ENCODE measurements at places on chromosomes 4 and X. TPM values are rescaled to one million over a fixed set of nuclear protein-coding genes. Genes with fewer than 3 reads are reported as not detected.

MAGEE1 gene
- total RNA-seq: 2.2 TPM

TLR6 gene
- total RNA-seq: 4.8 TPM

SLC6A14 gene
- total RNA-seq: 0.05 TPM

F8A2 gene
- not detected for total RNA-seq

CFI gene
- 0.84 TPM for total RNA-seq

POF1B gene
- total RNA-seq: 0.15 TPM

ADH1A gene
- not detected for total RNA-seq

MAGEA3 gene
- total RNA-seq: 92.7 TPM

GLUD2 gene
- 0.22 TPM for total RNA-seq

GAGE12J gene
- not detected for total RNA-seq

NAA11 gene
- not detected for total RNA-seq

LAP3 gene
- 59.9 TPM for total RNA-seq

RBM46 gene
- total RNA-seq: 0.39 TPM

PIR gene
- total RNA-seq: 27.5 TPM

GPRASP2 gene
- 2.1 TPM for total RNA-seq

DNA sequence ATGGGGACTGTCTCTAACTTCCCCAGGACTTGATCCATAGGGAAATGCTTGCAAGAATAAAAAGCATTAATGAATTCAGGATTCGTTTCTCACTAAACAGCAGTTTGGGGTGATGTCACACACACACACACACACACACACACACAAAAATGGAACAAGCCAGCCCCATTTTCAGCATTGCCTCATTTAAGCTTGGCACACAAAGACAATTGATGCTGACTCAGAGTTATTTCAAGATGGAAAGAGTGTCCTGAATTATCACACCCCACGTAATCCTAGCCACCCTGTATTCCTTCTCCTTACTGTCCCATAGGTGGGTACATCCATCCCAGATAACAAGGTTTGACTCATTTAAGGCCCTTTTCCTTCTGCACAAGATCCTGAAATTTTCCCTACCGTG, 345.1 kb upstream of the HS3ST1 start:
- DNase-seq: no peak

DNA sequence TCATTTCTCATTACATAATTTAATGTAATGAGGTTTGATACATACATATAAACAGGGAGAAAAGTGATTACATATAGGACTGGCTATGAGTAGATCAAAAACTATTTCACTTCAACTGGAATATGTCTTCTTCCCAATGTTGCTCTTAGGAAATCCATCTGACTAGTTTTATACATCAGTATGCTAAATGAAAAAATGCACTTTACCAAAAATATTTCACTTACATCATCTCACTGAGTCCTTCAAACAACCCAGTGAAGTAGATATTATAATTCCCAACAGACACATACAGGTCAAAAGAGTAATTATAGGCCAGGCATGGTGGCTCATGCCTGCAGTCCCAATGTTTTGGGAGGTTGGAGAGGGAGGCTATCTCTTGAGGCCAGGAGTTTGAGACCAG, 215.9 kb downstream of the MID1 start:
- no peak for DNase-seq

DNA sequence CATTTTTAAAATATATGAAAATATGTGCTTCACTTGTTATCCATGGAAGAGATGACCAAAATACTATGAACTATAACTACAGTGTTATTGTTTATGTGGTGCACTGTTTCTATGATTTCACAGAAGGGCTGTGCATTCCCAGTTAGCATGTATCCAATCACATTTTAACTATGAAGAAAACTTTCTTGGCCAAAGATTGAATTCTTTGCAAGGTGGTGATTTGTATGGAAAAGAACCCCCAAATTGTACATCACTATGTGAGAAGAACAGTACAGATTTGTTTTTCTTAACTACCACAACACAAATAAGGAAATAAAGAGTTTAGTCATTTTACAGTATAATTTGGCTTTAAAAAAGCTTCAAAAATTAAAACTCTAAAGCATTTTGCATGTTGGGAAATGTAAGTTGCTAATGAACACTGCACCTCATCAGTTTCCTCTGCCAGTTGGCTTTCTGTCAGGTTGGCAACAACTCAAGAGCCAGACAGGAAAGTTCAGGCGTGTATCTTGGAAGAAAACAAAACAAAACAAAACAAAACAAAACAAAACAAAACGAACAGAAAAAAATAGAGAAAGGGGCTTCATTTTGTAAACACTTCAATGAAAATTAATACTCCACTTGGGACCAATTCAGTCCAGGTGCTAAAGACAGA, 237.0 kb downstream of the SCFD2 start:
- no peak for DNase-seq

- DNase-seq: no peak
These were observed 194.7 kb upstream of the VCX3A start for GRCh38 chrX:6729626-6730025.

GRCh38 chr4:4327652-4328121, 37.6 kb downstream of the ZBTB49 start:
- no peak for DNase-seq

GRCh38 chr4:80335554-80336358, at the start of gene CFAP299:
Gene CFAP299, plus strand, starts transcription at chr4:80335730.
- DNase-seq: peak; percentile 70

GRCh38 chrX:138765051-138765450, 53.5 kb upstream of the FGF13 start:
- DNase-seq: no peak

DNA sequence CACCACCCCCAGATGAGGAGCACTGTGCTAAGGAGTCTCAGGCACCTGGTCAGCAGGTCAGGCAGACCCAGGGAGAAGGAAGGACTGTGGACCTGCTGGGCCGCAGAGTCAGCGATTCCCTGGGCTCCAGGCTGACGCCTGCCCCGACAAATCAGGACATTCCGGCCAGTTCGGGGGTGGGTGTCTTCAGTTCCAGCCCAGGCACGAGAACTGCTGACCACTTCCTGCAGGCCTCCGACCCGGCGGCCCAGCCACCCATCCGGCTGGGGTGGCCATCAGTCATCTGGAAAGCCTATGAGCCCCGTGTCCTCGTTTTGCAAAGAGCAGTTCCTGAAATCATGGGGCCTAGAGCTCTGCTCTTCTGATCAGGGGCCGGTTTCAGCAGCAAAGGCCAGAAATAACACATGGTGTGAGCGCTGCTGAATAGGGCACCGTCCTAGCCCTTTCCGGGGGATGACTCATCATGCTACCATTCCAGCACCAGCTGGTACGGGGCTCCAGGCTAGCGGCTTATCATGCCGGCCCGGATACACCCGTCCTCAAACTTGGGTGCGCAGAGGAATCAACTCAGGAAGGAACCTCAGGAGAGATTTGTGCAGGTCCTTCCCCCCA, 7.8 kb upstream of the SH3TC1 start:
- DNase-seq: peak; percentile 69

DNA sequence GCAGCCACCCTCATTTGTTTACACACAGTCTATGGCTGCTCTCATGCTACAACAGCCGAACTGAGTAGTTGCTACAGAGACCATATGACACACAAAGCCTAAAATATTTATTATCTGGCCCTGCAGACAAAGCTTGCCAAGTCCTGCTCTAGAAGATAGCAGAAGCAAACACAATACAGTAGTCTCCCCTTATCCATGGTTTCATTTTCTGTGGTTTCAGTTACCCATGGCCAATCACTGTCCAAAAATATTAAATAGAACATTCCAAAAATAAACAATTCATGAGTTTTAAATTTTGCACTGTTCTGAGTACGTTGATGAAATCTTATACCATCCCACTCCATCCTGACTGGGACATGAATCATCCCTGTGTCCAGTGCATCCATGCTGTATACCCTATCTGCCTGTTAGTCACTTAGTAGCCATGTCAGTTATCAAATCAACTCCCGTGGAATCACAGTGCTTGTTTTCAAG, 40.2 kb upstream of the ZNF81 start:
- DNase-seq: no peak

DNA sequence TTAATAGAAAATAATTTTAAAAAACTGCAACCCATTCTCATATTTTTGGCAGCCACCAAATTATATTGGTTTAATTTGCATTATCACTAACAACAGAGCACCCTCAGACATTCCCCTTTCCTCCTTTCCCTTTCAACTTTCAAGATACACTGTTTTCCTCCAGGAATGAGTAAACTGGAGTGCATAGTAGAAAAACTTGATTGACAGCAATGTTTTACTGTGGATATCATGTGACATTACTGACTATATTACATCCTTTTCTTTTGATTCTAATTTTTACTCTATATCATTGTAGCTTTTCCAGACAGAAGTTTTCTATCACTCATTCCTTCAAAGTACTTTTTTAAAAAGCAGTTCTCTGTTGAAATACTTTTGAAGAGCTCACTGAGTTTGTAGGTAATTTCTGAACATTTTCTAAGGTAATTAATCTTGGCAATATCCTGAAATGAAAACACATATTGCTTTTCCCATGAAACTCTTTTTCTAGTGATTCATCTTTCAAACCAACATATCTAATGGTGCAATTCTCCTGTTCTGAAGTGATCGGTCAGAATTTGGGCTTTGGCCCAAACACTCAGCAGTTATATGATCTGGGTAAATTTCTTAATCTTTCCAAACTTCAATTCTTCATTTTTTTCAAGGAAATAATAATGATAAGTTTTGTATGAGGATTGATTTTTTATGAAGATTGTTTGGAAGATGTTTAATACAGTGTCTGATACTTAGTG, 920.4 kb upstream of the EPHA5 start:
- no peak for DNase-seq

DNA sequence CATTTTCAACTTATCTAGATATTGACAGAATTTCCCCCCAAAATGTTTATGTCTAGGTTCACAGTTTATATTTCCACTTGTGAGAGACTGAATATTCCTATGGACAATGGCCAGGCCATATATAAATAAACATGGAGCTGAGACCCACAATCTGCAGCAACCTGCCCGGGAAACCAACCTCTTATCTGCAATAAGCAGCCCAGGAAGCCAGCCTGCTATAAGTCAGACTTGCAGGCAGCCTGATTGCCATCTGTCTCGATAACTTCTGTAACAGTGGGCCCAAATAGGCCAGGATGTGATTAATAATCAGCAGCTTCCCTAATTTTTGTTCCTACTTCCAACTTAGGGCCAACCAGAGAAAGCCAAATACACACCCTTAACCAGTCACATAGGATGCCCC, 5.2 kb upstream of the NAP1L5 start:
- no peak for DNase-seq

DNA sequence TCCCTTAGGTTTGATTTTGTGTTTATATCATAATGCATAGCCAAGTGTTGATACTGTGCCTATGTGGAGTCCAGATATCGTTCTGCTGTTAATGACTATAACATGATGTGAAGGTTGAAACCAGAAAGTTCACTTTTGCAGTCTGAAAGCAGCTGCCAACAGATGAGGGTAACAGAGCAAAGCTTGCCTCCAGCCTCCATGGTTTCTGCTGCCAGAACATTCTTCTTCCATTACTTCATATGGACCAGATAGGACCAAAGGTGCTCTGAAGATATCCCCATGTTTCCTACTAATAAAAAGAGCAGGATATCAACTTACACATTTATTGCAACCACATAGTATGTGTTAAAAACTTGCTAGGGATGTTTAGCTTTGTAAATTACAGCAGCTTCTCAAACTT, 394.1 kb downstream of the SPRY1 start:
- DNase-seq: no peak

DNA sequence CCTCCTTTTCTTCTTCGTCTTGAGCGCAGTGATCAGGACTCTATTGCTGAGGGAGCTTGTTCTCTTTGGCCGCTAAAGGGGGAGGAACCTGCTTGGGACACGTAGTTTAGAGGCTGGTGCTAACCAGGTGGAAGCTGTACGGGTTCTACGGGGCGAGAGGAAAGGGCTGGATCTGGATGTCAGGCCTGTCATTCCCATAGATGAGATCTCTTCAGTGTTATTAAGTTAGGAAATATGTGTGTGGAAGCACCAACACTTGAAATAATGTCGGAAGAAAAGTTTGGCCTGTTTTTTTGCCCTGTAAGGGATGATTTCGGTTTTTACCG, 643 bp downstream of the SRP72 start:
- peak; percentile 31 for DNase-seq

- no peak for DNase-seq
These were observed 7.6 kb upstream of the AMELX start for GRCh38 chrX:11285651-11286050.

- DNase-seq: no peak
These were observed 254.4 kb downstream of the NPFFR2 start for GRCh38 chr4:72286185-72286584.

- no peak for DNase-seq
These were observed 284.9 kb downstream of the TEX13A start for GRCh38 chrX:104935581-104935980.

GRCh38 chr4:121877041-121877773, 6.9 kb upstream of the BBS7 start:
- DNase-seq: no peak

- DNase-seq: no peak
These were observed 102.6 kb upstream of the TENT5D start for GRCh38 chrX:80317646-80318045.

GRCh38 chrX:30900227-30900626, 11.2 kb upstream of the TAB3 start:
- no peak for DNase-seq

DNA sequence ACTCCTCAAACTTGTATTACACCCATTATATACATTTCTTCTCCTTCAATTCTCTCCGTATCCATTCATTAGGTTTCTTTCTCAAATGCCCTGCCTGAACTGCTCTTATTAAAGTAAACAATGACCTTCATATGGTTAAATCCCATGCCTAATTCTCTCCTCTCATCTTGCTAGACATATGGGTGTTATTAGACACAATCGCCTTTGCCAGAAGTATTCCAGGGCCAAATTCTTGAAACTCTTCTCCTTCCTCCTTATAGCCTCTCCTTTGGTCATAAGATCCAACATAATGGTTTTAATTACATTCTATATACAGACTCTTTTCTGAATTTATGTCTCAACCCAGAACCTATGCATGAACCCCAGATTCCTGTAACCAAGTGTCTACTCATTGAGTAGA, 4.8 kb downstream of the ANXA10 start:
- no peak for DNase-seq

- no peak for DNase-seq
These were observed 35.1 kb downstream of the PRKX start for GRCh38 chrX:3678328-3678727.

GRCh38 chr4:36651253-36651652, 369.8 kb downstream of the DTHD1 start:
- DNase-seq: peak; percentile 2

DNA sequence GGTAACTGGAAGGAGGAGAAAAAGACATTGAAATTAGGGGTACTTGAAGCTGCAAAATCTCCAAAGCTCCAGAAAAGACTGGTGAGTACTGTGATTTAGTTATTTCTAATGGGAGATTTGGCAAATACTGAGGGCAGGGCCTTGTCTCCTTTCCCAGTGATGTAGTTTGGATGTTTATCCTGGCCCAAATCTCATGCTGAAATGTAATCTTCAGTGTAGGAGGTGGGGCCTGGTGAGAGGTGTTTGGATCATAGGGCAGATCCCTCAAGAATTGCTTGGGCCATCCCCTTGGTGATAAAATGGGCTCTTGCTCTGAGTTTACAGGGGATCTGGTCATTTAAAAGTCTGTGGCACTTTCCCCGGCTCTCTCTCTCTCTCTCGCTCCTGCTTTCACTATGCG, 33.1 kb upstream of the GK start:
- no peak for DNase-seq

Measured in HCT116 (cell line).